ENCODE measurements at places on chromosomes 7 and 10.

DNA sequence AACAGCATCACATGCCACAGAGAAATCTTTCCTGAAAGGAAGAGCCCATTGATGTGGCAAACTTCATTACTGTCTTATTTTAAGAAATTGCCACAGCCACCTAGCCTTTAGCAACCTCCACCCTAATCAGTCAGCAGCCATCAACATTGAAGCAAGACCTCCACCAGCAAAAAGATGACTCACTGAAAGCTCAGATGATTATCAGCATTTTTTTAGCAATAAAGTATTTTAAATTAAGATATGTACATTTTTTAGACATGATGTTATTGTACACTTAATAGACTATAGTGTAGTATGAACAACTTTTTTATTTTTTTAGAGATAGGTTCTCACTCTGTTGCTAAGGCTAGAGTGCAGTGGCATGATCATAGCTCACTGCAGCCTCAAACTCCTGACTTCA, 14.8 kb downstream of the STEAP1B start:
- no peak overlapping the region for H3K4me3 ChIP-seq
- H3K27ac ChIP-seq: no peak overlapping the region

- H3K27me3 ChIP-seq: no peaks in the 10 kb centered on the region
- DNase-seq: no peak
- H3K4me1 ChIP-seq: peaks cover 8% of the 10 kb centered on the region
- no peaks in the 10 kb centered on the region for H3K36me3 ChIP-seq
Observed at GRCh38 chr7:125636320-125636962, 706.8 kb upstream of the POT1 start.

DNA sequence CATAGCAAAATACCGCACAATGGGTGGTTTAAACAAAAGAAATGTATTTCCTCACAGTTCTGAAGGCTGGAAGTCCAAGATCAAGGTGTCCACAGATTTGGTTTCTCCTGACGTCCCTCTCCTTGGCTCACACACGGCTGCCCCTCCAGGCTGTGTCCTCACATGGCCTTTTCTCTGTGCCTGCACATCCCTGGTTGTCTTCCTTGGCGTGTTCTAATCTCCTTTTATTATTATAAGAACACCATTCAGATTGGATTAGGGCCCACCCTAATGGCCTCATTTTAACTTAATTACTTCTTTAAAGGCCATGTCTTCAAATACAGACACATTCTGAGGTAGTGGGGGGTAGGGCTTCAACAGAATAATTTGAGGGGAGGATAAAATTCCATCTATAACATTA, 87.9 kb downstream of the FZD1 start:
- no peak overlapping the region for H3K4me3 ChIP-seq
- no peak for DNase-seq
- no peaks in the 10 kb centered on the region for H3K27me3 ChIP-seq
- no peaks in the 10 kb centered on the region for H3K4me1 ChIP-seq

DNA sequence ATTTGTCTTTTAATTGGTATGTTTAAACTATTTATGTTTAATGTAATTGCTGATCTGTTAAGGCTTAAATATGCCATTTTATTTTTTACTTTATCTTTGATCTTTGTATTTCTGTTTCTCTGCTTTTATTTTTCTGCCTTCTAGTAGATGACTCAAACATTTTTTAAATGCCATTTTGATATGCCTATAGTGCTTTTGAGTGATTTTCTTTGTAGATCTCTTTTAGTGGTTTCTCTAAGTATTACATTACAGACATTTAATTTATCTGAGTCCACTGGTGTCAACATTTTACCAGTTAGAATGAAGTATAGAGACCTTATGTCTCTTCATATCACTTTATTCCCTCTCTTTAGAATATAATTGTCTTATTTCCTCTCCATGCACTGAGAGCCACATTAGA, 32.7 kb downstream of the IL6 start:
- DNase-seq: no peak
- peaks cover 58% of the 10 kb centered on the region for H3K27me3 ChIP-seq
- no peaks in the 10 kb centered on the region for H3K36me3 ChIP-seq
- H3K27ac ChIP-seq: no peak overlapping the region

GRCh38 chr7:31121601-31122000, 69.5 kb downstream of the ADCYAP1R1 start:
- no peak for DNase-seq
- H3K4me3 ChIP-seq: no peak overlapping the region
- peaks cover 7% of the 10 kb centered on the region for H3K4me1 ChIP-seq
- no peak overlapping the region for H3K27ac ChIP-seq

DNA sequence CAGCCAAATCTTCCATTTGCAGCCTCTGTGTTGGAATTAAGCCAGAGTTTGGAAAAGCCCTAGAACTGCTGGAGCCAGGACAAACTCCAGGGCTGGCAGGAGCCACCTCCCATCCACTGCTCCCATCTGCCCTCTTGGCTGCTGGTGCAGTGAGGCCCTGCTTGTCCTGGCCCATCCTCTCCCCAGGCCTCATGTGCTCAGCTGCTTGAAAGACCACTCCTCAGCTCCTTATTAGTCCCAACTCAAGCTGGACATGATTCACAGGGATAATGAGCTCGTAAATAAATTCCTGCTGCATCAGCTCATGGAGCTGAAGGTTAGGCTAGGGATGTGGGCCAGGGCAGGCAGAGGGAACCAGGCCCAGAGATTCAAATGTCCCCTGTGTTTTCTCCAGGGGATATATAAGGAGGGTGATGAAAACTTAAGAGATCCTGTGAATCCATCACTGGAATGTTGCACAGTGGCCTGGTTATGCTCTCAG, 282.8 kb downstream of the RPS24 start:
- H3K27me3 ChIP-seq: peaks cover 100% of the 10 kb centered on the region
- no peaks in the 10 kb centered on the region for H3K36me3 ChIP-seq
- no peak for DNase-seq
- H3K4me1 ChIP-seq: no peaks in the 10 kb centered on the region
- H3K27ac ChIP-seq: no peak overlapping the region

DNA sequence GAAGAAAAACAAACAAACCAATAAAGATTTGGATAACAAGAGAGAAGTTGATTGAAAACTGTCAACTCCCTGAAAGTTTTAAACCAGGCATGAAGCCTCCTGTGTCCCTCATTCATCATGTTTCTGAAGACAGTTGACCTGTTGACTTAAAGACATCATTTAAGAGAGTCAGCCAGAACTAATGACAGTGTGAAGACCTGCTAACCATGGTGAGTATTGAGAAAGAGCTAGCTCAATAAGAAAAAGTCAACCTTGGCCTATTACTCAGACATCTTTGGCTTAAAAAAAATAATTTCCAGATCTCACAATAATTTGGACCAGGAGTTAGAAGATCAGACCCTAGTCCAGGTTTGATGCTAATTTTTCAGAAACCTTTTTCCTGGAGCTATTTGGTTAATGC, 45.3 kb upstream of the ANKRD1 start:
- H3K36me3 ChIP-seq: no peaks in the 10 kb centered on the region
- DNase-seq: no peak
- H3K27me3 ChIP-seq: no peaks in the 10 kb centered on the region
- H3K4me3 ChIP-seq: no peak overlapping the region
- H3K4me1 ChIP-seq: no peaks in the 10 kb centered on the region
